ENCODE measurements at places on chromosomes 16 and 17.
A peak's percentile ranks its signal among the peaks of the same experiment; 100 is the strongest.

- no peak for DNase-seq
These were observed 21.2 kb downstream of the PEMT start for GRCh38 chr17:17570140-17570797.

DNA sequence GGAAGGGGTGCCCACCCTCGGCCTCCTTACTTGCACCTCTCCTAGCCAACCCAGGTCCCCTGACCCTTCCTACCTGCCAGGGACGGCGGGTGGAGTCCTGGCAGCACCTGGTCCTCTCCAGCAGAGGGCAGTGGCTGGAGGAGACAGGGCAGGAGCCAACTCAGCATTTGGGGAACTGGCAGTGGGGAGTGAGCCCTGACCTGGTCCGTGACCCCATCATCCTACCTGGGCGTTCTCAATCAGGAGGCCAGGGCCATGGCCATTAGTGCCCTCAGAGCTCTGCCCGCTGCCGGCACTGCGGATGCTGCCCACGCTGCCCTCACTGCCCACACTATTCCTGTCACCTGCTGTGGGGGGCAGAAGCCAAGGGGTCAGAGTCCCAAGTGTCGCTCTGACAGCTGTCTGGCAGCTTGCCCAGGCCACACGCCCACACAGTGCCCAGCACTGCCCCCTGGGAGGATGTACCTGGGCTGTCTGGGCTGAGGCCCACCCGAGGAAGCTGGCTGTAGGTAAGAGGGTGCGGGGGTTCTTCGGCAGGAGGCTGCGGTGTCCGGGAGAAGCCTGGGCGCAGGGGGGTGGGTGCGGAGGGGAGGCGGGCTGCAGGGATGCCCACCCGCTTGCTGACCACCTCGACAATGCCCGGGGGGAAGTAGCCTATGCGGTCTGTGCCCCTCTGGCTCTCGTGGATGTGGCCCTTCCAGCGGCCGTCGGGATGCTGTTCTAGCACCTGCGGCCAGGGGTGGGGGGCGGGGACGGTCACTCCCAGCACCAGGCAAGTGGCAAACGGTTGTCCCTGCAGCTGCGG, 10.8 kb downstream of the CASKIN2 start:
- no peak for DNase-seq

- no peak for DNase-seq
These were observed 20.2 kb downstream of the TBCD start for GRCh38 chr17:82772026-82772425.

GRCh38 chr17:37742762-37743611, 1.9 kb downstream of the HNF1B start:
- DNase-seq, result no peak

DNA sequence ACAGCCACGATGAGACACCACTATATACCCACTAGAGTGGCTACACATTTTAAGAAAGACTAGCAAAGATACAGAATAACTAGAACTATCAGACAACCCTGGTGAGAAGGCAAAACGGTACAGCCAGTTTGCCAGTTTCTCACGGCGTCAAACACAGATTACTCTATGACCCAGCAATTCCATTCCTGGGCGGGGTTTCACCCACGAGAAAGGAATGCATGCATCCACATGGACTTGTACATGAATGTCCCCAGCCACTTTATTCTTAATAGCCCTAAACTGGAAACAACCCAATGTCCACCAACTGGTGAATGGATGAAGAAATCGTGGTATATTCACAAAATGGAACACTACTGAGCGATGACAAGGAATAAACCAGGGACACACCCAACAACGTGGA, 74.5 kb downstream of the MYH10 start:
- DNase-seq, result no peak

DNA sequence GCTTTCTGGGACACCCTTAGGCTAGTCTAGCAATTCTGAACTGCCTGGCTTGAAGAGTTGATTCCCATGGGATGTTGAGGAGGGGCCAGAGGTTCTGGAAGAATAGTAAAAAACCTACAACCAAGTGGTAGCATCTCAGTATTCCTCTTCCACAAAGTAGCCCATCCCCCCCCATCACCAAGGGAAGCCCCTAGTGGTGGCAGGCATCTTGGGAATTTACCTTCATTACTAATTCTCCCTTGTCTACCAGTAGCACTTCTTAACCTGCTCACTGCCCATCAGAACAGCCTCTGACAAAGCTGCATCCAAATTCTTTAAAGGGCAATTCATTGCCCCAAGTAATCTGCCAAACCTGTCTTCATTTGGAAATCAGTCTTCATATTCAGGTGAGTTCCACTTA, 12.8 kb upstream of the RAB11FIP4 start:
- no peak for DNase-seq

GRCh38 chr16:60206516-60206915, 1472.4 kb upstream of the GOT2 start:
- DNase-seq, result no peak

DNA sequence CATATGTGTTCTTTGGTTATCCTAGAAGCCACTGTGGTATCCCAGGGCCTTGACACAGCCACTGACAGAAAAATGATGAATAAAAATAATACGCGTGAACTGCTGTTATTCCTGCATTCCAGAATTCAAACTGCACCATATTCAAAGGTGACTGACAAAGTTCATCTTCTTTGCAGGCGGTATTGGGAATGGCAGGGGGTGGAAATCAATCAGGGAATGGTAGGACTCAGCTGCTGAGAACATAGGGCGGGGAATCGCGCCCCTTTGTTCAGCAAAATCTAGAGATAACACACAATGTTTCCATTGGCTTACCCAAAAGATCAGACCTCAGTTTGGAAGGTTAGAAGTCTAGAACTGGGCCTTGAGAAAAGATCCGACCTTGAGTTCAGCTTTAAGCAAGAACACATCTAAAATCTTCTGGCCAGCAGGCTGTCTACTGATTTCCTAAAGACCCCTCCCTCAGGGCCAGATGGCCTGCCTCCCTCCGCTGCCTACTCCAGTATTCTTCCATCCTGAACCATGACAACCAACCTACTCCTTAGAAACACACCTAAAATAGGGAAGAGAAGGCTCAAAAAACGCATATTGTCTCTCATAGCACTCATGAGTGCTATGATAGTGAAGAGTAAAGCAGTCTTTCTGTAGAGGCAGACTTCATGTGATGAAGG, 34.1 kb downstream of the CDK5R1 start:
- DNase-seq, result no peak

- no peak for DNase-seq
These were observed 1.7 kb downstream of the KRT222 start for GRCh38 chr17:40663252-40663651.

DNA sequence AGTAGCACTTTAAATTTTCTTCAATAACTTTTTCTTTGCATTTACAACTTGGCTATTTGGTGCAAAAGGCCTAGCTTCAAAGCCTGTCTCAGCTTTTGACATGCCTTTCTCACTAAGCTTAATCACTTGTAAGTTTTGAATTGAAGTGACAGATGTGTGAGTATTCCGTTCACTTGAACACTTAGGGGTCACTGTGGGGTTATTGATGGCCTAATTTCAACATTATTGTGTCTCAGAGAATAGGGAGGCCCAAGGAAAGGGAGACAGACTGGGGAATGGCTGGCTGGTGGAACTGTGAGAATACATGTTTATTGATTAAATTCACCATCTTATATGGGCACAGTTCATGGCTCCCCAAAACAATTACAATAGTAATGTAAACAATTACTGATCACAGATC, 84.1 kb downstream of the TAOK1 start:
- DNase-seq, result no peak

DNA sequence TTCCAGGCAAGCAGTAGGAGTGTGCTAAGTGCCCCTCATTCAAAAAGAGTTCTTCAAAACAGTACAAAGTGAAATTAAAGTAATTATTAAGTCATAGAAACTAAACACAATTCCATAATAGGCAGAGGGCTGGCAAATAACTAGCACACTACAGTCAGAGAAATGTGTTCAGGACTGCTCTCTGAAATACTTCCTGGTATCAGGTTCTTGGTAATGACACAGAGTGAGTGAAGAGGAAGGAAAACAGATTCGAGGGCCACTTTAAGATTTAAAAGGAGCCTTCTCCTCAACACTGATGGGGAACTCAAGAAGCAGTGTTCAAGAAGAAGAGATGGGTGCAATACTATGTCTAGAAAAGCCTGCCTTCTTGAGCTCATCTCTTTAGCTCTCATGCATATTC, 139.2 kb downstream of the TOX3 start:
- DNase-seq, result no peak

GRCh38 chr17:75845058-75845711, 981 bp upstream of the UNC13D start:
- no peak for DNase-seq

GRCh38 chr17:38730526-38731379, 612 bp downstream of the CISD3 start:
- no peak for DNase-seq

DNA sequence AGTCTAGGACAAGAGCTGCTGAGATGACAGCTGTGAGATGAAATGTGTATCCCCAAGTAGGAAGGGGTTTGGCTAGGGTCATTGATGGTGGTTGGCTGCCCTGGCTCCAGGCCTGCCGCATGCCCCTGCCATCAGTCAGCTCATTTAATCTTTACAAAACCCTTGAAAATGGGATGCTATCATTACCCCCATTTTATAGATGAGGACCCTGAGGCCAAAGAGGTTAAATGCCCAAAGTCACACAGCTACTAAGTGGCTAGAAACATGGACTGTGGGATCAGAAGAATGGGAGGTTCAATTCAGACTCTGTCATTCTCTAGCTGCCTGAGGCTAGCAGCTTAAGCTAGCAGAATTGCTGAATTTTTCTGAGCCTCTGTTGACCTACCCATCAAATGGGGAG, 198.8 kb downstream of the MAF start:
- DNase-seq, result no peak

- DNase-seq, result no peak
These were observed at the start of gene CRYM for GRCh38 chr16:21277927-21278706. CRYM (minus strand) TSS chr16:21278290; CDS start chr16:21278251, 39 bp downstream.

DNA sequence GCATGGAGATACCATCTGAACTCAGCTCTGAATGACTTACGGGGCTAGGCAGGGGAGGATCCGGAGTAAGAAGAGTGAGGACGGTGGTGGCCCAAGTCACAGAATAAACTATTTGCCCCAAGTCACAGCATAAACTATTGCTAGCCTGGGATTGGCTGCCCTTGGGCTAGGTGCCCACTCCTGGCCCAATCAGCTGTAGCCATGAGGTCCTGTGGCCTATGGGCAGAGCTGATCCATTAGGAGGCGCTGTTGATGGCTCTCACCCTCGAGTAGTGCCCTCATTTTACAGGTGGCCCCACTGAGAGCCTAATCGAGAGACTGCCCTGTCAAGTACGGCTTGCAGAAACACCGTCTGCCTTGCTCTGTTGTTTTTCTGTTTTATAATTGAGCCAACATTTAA, 62.3 kb upstream of the ZNF423 start:
- no peak for DNase-seq

DNA sequence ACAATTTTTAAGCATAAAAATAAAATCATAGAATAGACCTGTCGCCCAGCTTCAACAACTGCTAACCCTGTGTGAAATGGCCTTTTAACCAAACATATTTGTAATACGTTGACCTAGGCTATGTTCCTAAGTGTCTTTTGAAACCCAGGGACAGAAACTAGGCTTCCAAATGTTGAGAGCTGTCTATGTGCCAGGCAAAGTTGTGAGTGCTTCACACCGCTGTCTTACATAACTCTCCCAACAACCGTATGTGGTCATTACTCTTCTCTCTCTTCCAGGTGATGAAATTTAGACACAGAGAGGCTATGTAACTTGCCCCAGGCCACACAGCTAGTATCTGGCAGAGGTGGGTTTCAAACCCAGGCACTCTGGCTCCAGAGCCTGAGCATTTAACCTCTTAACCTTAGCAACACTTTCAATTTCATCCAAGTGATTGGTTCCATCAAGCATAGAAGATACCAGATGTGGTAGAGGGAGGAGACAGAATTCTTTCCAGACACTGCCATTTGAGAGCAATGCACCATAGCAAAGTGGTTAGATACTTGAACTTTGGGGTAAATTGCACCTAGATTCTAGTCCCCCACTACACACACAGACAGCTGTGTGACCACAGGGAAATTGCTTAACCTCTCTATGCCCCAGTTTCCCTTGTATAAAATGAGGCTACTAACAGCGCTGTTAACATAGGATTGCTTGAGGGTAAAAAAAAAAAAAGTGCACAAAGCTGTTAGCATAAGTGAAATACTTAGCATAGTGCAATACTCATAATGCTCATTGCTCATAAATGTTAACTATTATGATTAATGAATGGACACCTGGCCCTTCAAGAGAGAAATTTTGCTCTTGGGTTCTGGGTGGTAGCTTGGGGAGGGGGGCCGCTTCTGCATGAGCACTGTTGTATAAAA, 160.6 kb downstream of the IRX3 start:
- no peak for DNase-seq

- no peak for DNase-seq
These were observed 443.8 kb downstream of the MAF start for GRCh38 chr16:79156761-79157160.

GRCh38 chr16:31477220-31478216, 5.4 kb upstream of the SLC5A2 start:
- DNase-seq, result no peak

GRCh38 chr16:69494991-69495392, 70.6 kb downstream of the CYB5B start:
- peak; percentile 9 for DNase-seq

DNA sequence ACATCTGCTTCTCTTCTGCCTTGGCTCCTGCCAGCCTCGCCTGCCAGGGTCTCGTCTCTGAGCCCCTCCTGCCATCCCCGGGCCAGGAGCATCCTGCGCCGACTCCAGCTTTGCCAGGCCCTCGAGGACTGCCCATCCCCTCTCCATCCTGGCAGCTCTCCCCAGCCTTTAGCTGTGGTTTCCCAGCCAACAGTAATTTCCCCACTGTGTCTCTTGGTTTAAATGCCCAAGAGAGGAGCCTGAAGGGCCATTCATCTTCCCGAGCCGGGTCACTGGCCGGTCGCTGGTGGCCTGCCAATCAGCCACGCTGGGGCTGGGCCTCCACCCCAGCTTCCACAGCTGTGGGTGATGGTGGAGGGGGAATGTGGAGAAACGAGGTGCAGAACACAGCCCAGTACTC, 47.8 kb downstream of the MRC2 start:
- DNase-seq, result no peak

DNA sequence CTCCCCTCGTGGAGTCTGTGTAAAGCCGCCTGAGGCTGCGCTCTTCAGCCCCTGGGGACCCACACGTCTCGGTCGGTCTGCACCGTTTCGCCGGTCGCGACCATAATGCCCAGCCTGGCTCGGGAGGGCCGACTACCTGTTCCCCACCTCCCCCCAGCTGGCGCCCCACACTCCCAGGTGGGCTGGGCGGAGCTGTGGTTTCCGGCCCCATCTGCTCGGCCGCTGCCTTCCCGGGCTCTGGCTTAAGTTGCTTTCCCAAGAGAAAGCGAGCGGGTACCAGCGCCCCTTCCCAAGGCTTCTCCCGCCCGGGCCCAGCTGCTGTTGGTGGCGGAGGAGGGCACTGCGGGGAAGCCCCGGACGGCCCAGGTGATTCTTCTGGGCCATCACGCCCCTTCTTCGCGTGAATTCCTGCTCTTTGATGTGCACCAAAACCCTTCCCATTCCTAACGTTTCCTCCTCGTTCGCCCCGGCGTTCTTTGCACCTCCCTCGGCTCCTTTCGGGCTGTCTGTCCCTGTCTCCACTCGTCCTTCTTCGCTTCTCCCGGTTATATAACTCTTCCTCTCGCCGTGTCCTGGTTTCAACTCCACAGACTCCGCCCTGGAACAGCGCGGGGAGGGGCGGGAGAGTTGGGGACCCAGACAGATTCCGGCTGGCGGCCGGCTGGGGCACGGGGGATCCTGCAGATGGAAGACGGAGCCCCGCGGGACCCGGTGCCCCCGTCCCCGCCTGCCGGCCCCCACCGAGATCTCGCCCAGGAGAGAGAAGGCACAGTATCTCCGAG, 2.0 kb downstream of the KDM6B start:
- no peak for DNase-seq

Data from stimulated activated CD8-positive, alpha-beta memory T cell treated with anti-CD3 and anti-CD28 coated beads, Interleukin-4, amount 100 ng/mL, for 4 hours (primary cell).